ENCODE measurements at places on chromosomes 3 and 15.

GRCh38 chr15:88019656-88020055 lies 236.9 kb downstream of the NTRK3 start:
- no peak for DNase-seq

- DNase-seq: no peak
Observed at GRCh38 chr3:20503394-20504082, 317.5 kb upstream of the SGO1 start.

GRCh38 chr3:83224101-83224868 lies 1462.8 kb upstream of the GBE1 start:
- DNase-seq: no peak

DNA sequence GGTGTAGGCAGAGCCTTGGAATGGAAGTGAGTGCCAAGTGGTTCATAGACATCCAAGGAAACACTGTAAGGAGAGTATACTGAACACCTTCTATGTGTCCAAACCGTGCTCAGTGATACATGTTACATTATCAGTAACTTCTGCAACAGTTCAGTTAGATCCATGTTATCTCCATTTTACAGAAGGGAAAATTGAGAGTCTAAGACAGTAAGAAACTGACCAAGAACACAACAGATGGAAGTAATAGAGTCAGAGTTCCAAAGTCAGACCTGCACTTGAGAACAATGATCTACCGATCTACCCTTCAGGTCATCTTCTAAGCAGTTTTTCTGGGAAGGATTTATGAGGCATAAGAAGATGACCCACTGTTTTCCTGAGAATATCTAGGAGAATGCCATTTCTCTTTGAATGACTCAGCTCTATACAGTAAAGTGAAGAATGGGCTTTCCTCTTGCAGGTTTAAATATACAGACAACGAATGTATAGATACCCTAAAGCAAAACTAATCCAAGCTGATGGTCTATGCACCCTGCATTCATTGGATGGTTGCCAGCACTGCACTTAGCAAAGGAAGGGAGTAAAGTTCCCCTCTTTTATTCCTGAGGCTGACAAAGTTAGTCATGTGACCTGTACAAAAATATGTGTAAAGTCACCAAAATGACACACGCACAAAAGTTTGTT lies 604.1 kb upstream of the MDFIC2 start:
- DNase-seq: no peak

DNA sequence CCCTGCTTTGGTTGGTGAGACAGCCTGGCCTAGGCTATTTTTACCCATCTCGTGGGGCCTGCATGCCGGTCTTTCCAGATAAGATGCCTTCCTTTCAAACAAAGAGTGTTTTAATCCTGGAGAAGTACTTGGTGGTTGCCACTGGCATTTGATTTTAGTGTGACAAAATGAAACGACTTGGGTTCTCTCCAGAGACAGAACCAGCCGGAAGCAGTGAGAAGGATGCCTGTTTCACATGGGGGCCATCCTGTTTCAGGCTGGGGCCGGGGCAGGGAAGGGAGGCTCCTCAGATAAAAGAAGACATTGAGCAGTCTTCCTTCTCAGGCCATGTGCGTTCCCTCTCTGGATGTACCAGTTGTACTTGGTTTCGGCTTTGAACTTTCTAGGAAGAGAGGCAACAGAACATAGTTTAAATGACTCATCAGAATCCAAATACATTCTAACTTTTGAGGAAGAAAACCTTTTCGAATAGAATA lies 74.9 kb downstream of the TOP2B start:
- DNase-seq: no peak

- no peak for DNase-seq
Observed at GRCh38 chr3:22731901-22732300, 471.2 kb upstream of the UBE2E2 start.

GRCh38 chr3:153599685-153600084 lies 437.7 kb downstream of the RAP2B start:
- no peak for DNase-seq

GRCh38 chr3:21691036-21691435 lies 60.0 kb downstream of the ZNF385D start:
- DNase-seq: no peak

- DNase-seq: no peak
Observed at GRCh38 chr3:187828579-187829452, 83.5 kb upstream of the BCL6 start.

GRCh38 chr3:38387862-38388261 lies 41.3 kb downstream of the XYLB start:
- DNase-seq: no peak

DNA sequence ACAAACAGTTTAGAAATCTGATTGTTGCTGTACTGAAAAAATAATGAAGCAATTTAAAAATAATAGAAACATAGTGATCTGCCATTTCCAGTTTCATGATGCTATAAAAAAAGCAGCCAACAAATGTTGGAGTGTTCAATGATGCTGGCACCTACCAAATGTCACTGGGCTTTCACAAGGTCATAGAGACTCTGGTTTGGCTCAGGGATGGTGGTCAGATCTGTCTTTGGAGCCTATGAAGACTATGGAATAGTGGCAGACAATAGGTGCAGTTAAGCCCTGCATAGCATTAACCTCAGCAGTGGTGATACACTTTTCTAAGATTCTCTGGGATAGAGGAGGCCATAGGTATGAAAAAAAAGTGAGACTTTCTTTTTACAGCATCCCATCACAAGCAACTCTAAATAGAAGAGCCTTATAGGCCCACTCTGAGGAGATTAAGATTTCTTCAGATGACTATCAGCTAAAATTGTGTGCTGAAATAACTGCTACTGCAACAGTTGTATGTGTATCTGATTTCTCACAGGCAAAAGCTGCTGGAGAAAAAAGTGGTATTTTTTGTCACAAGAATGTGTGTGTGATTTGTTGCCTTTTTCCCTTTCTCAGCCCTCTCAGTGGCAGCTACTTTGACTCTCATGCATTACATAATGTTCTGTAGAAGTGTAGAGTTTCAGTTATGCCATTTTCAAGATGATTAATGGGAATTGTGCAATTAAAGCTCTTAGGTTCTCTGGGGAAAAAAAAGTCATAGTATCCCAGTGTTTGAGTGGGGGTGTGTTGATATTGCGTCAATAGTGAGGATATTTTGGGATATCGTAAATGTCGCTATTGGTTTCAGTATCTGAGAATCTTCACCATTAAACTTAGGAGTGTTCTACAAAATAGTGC lies 137.4 kb downstream of the MBNL1 start:
- DNase-seq: no peak

DNA sequence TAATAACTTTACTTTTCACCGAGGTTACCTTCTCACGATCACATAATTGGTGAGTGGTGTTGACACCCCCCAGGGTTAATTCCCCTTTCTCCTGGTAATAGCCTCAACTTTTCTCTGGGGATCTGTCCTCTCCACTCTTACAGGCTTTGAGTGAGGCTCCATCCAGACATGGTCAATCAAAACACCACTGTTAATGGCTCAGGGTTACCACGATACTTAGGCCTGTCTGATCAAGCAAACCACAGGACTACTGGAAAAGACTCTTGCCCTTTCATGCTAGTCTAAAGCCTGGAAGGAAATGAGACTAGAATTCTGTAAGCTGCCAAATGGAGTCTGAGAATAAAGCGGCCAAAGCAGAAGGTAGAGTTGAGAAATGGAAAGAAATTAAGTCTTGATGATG lies 56.5 kb upstream of the STT3B start:
- no peak for DNase-seq

DNA sequence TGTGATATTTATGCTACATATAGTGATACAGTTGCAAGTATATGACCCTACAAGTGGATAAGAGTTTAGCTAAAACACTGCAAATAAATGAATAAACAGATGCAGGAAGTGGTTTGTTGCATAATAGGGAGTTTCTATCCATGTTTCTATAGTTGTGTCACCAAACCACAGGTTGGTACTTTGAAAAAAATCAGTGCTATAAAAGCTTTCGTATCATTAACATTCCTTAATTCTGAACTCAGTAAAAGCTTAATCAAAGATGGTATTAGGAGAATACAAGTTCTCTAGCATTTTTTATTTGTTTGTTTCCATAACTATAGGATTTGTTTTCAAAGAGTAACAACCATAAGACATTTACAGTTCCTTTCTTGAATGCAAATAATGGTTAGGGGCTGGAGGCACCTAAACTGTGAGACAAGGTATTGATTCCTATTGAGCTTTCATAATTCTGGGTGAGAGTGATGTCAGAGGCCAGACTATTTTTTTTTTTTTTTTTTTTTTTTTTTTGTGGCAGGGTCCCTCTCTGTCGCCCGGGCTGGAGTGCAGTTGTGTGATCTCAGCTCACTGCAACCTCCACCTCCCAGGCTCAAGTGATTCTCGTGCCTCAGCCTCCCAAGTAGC lies 29.6 kb downstream of the CPOX start:
- DNase-seq: no peak

- no peak for DNase-seq
Observed at GRCh38 chr15:45435124-45435903, 57.0 kb upstream of the GATM start.

DNA sequence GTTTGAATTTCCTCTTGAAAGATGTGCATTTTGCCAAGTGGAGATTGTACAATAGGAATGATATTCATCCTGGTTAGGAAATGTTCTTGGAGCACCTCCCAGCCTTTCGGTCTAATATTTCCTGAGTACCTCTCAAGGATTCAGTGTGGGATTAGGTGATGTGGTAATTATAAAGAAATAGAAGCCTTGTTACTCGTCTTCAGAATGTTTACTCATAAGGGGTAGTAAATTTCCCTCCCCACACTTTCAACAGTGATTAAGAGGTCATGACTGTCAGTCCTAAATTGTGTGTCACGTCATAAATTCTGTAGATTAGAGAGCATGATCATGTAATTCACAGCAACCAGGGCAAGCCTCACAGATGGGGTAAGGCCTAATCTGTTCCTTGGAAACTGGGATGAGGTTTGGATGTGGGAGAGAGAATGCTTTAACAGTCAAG lies 633.1 kb upstream of the TBL1XR1 start:
- DNase-seq: no peak

DNA sequence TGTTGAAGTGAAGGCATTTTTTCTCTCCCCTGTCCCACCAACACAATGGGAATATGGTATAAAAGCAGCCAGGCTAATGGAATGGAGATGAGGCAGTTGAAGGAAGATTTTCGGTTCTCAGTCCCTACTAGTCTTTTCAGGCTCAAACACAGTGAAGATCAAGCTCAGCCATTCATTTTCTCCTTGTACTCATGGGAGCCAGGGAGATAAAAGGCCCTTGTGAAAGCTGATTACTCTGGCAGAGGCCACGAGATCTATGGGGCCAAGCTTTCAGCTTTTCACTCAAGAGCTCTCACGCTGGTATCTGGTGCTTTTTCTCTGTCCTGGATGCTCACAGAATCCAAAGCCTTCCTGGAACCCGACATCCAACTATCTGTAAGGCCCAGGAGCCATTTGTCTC lies 14.5 kb upstream of the FAN1 start:
- no peak for DNase-seq

- no peak for DNase-seq
Observed at GRCh38 chr3:186530415-186530814, 13.8 kb downstream of the CRYGS start.

GRCh38 chr15:56341201-56341600 lies 24.0 kb upstream of the TEX9 start:
- DNase-seq: no peak

- DNase-seq: no peak
Observed at GRCh38 chr15:44300572-44300971, 12.1 kb downstream of the GOLM2 start.

- no peak for DNase-seq
Observed at GRCh38 chr3:168862466-168862865, 766.7 kb upstream of the GOLIM4 start.

DNA sequence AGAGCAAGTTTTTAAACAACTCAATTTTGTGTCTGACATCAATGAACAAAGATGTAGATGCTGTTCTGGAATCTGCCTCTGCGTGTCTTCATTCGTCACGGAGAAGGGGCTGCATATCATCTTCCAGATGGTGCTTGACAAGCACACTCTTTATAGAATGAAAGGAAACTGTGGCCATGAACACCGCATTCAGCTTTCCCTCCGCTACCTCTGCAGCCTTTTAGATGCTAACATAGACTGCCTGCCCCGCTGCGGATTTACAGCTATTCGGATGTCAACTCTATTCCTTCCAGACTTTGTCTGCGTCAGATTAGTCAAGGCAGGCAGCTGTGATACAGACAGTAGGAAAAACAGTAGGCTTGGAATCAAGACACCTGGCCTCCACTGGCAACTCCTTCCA lies 232.9 kb downstream of the TJP1 start:
- DNase-seq: no peak

DNA sequence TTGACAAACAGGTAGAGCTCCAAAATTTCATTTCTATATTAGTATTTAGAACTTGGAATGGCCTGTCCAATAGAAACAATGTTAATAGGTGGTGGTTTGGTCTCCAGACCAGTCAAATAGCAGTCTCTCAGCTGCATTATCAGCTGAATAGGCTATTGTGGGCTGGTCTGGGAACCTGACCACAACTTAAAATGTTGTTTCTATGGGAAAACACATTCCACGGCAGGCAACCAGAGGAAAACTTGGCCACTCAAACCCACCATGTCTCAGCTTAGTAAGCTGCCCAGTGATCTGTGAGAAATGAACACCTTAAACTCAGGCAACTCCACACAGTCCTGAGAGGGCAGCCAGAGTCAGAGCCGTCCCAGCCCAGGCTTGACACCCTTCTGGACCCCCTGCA lies 20.4 kb downstream of the FBN1 start:
- no peak for DNase-seq

- no peak for DNase-seq
Observed at GRCh38 chr3:137992592-137992991, 17.4 kb upstream of the CLDN18 start.

DNA sequence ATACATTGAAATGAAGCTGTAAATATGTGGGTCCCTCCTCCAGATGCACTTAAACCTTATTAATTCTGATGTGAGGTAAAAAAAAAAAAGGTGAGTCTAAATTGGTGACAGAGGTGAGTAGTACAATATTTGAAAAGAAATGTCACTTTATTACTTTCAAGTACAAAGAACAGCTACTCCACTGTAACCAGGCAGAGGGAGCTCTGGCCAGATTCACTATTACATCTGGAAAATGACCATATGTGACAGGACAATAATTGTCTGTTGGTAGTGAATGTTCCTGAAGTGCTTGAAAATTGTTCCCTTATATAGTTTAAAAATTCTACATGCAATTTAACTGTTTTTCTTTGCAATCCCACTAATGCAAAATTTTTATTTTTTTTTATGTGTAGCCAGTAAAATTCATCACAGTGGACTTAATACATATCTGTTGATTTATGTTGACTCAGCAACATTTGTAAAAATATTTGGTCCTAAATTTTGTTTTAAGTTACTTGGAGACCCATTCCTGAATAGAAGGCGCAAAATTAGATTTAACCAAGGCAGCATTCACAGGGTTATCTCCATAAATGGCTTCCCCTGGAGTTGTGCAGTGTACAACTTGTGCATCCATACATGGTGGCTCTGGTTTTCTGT lies 231.9 kb upstream of the TBC1D5 start:
- DNase-seq: no peak

DNA sequence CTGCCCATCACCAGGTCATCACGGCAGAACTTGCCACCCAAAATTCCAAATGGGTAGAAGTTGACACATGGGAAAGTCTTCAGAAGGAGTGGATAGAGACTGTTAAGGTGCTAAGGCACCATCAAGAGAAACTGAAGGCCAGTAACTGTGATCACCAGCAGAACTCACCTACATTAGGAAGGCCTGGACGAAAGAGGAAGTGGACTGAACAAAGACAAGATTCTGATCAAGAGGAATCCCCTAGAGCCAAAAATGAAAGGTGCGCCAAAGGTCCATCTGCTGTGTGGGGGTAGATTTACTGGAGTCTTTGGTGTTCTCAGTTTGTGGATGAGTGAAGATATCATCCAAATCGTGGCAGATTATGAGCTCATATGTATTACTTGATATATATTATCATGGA lies 46.3 kb upstream of the P3H2 start:
- no peak for DNase-seq

- DNase-seq: no peak
Observed at GRCh38 chr15:92614791-92615785, 40.5 kb downstream of the FAM174B start.

GRCh38 chr15:66147440-66147839 lies 106.1 kb downstream of the MEGF11 start:
- DNase-seq: no peak

All from stimulated activated CD4-positive, alpha-beta T cell treated with anti-CD3 and anti-CD28 coated beads, Interleukin-15, amount 100 ng/mL, for 24 hours (primary cell).